ENCODE measurements at places on chromosomes 4 and X.

GRCh38 chrX:134891652-134892051 lies 99.1 kb upstream of the SMIM10 start:
- no peak for DNase-seq

DNA sequence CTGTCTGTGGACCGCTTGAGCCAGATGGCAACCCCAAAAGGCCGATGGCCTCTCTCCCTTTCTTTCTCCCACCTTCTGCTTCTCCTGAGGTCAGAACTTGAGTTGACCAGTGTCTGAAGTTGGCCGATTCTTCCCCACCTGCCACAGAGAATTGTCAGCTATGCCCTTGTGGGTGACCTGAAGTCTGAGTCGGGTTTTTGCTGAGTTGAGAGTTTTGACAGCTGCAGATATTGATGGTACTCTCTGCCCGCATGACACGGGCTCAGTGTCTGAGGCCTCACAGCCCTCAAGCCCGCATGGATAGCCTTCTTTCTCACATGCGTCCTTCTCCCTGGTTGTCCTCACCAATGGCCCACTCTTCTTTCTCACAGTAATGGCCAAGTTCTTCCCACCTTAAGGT lies 111.0 kb downstream of the EFNB1 start:
- no peak for DNase-seq

DNA sequence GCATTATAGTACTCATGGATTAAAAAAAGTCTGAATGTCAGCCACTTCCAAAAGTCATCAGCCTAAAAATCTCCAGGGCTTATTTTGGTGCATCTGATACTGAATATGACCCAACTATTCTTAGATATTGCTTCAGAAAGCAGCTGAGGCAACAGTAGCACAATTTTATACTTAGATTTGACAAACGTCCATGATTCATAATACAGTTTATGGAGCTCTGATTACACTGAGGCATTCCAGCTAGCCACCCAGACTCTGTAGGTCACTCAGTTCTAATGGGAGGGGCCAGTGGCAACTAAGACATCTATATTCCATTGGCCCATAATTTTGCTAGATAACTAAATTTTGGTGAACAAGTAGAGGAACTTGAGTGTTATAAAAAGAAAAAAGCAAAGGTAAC lies 10.3 kb downstream of the SPATA4 start:
- DNase-seq: no peak

GRCh38 chrX:53287493-53288138 lies 6.2 kb upstream of the IQSEC2 start:
- DNase-seq: no peak

DNA sequence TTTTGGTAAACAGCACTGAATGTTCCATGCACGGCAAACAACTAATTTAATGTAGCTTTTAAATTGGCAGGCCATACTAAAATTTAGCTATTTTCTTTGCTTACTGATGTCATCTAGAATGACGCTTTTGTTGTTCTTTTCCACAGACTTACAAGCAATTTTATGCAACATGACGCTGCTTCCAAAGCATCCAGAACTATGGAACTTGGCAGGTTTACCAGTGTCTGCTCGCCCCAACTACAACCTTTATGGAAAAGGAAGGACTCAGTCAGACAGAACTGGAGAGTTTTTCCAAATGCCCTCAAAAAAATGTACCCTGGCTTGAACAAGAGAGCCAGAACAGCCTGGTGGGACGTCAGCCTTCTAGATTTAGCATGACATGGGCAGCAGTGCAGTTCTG lies 58.7 kb downstream of the ANOS1 start:
- no peak for DNase-seq

DNA sequence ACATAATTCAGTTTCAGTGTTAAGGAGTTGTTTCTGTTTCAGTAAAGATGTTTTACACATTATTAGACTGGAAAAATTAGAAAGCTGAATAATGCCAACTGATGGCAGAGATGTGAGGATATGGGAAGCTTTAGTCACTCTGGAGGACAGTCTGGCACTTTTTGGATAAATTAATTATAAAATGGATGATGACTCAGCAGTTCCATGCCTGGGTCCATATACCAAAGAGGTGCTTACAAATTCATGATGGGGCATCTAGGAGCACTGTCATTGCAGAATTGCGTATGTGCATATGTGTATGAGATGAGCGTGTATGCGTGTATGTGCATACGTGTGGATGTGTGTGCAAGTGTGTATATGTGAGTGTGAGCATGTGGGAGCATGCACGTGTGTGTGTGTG lies 31.2 kb upstream of the ANKRD50 start:
- no peak for DNase-seq

DNA sequence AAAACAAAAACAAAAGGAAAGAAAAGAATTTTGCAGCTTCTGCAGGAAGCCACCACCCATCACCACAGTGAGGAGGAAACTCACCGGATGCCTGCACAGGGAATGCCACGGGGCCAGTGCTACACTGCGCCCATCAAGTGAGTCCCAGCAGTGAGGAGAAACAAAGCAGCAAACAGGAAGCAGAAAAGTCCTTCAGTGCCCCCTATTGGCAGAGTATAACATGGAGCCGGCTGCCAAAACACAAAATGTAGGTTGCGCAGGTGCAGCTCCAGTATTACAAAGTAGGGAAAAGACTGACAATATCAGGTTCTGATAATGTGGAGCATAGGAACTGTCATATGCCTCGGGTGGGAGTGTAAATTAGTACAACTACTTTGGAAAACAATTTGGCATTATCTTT lies 23.3 kb upstream of the SCML2 start:
- no peak for DNase-seq

- DNase-seq: no peak
Measured at GRCh38 chr4:110396963-110397362, 79.0 kb upstream of the ENPEP start.

All from stimulated activated naive CD4-positive, alpha-beta T cell (primary cell).